Activated CD4-positive, alpha-beta T cell treated with anti-CD3 and anti-CD28 coated beads, Interleukin-2, amount 50 U/mL, for 4 hours (primary cell): ENCODE measurements at places on chromosomes 12 and 14.

DNA sequence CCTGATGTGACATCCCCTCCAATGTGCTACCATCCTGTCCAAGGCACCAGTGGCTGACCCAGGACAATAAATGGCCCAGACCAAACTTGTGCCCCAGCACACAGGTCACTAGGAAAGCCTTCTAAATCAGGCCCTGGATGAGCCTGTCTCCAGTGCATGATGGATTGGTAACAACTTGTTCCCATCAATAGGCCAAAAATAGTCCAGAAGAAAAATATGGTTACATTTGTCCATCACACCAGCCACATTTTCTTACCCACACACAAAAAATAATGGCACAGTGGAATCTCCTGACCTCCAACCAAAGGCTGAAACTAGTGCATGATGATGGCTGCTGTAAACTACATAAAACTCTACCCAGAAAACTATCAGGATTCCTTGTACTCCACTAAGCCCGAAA, 228.4 kb downstream of the SPTSSA start:
- no peak for DNase-seq

DNA sequence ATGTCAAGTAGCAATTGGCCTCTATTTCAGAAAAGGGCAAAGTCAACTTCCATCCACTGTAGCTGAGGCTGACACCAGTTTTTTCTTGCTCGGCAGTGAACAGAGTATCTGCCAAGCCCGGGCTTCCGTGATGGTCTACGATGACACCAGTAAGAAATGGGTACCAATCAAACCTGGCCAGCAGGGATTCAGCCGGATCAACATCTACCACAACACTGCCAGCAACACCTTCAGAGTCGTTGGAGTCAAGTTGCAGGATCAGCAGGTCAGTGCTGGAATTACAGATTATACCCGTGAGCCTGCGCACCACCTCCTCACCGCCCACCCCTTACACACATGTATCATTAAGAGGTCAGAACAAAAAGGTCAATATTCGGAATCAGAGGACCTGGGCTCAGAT, 19.4 kb downstream of the EVL start:
- DNase-seq: no peak

DNA sequence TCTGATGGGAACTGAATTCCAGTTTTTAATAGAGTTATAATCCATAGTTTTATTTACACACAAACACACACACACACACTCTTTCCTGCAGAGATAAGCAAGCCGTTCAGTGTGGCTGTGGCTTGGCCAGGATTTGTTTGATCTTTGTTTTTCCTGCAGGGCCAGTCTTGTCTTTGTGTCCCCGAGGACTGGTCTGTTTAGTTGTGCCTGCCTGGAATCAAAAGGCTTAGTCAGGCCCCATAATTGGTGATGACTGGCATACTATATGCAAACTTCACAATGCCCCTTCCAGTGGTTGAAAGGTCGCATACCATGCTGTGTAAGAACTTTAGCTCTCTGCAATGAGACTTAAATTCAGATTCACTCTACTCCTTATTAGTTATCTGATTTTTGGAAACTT, 26.0 kb downstream of the WBP11 start:
- DNase-seq: no peak

DNA sequence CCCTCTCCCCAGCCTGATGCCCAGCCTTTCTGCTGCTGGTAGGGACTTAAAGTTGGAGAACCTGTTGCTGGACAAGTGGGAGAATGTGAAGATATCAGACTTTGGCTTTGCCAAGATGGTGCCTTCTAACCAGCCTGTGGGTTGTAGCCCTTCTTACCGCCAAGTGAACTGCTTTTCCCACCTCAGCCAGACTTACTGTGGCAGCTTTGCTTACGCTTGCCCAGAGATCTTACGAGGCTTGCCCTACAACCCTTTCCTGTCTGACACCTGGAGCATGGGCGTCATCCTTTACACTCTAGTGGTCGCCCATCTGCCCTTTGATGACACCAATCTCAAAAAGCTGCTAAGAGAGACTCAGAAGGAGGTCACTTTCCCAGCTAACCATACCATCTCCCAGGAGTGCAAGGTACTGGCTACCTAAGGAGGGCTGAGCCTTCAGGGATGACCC, 1.6 kb downstream of the TSSK4 start:
- no peak for DNase-seq

DNA sequence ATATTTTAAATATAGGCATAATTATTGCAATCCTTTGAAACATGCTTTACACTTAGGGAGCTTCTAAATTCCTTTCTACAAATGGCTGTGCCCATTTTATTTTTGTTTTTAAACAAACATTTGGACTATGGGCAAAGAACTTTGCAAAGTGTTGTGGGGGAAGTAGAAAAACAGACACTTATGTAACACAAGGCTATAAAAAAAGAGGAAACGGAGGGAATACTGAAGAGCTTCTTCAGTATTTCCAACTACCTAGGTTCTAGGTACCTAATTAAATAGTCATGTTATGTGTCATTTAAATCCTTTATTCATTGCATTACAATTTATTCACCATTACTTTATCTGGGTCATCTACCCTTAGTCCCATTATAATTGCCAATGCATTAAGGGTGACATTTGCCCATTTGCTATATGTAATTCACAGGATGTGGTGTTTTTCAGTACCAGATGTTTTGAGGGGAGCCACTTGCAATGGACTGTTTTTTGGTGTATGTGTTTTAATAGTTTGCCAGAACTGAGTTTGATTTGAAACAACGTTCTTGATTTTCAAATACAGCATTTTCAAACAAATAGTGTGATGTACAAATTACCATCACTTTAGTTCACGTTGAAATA, 1.5 kb upstream of the MSRB3 start:
- no peak for DNase-seq

DNA sequence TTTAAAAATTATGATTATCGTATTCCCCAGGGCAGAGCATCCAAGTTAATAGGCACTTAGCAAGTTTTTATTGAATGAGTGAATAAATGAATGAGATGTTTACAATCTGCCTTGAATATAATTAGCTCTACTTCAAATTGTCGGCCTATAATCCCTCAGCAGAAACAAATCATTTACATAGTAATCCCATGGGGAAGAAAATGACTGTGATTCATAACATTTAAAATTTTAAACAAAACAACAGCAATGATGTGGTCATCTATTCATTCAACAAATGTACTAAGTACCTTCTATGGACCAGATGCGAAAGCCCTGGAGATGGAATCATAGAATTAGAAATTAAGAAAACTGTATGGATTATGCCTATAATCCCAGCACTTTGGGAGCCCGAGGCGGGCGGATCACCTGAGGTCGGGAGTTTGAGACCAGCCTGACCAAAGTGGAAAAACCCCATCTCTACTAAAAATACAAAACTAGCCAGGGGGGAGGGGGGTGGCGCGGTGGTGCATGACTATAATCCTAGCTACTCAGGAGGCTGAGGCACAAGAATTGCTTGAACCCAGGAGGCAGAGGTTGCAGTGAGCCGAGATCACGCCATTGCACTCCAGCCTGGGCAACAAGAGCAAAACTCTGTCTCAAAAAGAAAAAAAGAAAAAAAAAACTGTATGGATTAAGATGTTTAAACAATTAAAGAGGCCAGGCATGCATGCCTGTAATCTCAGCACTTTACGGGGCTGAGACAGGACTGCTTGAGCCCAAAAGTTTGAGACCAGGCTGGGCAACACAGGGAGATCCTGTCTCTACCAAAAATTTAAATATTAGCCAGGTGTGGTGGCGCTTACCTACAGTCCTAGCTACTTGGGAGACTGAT, 17.7 kb upstream of the MDM2 start:
- DNase-seq: no peak

DNA sequence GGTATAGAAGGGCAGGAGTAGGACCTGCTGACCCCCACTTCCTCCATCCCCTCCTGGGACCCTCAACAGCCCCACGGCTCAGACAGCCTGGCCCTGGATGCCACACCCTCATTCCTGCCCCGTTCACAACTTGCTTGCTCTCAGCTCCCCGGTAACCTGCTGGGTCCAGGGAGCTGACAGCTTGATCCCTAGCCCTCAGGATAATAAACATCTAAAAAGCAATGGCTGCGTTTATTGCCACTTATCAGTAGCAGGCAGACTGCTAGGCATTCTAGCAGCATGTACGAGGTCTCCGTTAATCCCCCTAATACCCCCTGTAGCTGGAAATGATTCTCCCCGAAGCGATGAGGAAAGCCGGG, 24.3 kb upstream of the RPLP0 start:
- DNase-seq: no peak

DNA sequence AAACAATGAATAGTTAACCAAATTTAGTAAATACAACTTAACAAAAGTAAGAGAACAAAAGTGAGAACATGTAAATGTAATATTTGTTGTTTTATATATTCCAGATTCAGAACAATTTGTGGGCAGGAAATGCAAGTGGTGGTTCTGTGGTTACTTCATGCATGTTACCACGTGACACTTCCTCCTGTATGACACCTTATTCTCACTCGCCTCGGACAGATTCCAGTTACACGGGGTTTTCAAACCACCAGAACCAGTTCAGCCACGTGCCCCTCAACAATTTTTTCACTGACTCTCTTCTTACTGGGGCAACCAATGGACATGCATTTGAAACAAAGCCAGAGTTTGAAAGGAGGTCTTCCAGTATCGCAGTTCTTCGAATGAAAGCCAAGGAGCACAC, 21.0 kb downstream of the ALX1 start:
- no peak for DNase-seq
